Iris pigment epithelial cell (primary cell): ENCODE measurements at places on chromosomes 12 and 14.
A peak's percentile ranks its signal among the peaks of the same experiment; 100 is the strongest.

- no peak for DNase-seq
Observed at GRCh38 chr12:54523637-54524036, 25.8 kb upstream of the PDE1B start.

DNA sequence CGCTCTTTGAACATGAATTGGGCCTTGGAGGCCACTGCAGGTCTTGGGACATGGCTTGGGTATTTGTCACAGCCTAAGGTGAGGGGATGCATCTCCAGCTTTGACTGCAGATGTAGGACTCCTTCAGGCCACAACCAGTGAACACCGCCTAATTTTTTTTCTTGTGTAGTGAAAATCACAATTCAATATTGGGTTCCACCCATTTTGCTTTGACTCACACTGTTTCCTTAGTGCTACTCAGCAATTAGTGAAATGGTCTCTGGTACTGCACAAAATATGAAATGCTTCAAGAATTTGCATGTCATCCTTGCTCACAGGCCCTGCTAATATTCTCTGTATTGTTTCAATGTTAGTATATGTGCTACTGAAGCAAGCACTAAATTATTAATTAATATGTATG lies 12.5 kb downstream of the TMEM253 start:
- DNase-seq, result no peak

GRCh38 chr14:61954306-61954705 lies 192.1 kb downstream of the SNAPC1 start:
- DNase-seq, result no peak

DNA sequence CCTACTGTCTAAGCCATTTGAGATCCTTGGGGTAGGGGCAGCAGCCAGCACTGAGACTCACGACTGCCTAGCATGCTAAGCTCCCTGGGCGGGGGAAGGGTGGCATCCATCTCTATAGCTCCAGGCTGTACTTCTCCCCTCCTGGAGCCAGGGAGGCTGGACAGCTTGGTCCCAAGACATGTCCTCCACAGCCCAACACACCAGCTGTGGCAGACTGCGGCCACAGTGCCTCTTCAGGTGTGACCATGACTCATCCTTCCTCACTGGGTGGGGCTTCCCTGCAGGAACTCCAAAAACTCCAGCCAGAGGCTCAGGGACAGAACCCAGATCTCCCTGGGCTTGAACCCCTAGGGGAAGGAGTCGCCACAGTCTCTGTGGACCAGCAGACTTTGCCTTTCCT lies 193.9 kb downstream of the GPHN start:
- no peak for DNase-seq

DNA sequence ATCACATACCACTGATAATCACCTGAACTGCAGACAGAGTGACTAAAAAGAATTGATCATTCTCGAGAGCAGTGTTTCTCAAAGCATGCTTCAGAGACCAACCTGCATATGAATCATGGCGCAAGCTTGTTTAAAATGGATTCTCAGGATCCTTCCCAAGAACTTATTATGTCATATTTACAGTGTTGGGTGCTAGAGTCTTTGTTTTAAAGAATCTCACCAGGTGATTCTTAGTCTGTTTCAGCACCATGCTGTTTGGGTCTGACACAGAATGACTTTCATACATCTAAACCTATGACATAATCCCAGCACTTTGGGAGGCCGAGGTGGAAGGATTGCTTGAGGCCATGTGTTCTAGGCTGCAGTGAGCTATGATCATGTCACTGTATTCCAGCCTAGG lies 31.3 kb upstream of the SSPN start:
- DNase-seq, result no peak

DNA sequence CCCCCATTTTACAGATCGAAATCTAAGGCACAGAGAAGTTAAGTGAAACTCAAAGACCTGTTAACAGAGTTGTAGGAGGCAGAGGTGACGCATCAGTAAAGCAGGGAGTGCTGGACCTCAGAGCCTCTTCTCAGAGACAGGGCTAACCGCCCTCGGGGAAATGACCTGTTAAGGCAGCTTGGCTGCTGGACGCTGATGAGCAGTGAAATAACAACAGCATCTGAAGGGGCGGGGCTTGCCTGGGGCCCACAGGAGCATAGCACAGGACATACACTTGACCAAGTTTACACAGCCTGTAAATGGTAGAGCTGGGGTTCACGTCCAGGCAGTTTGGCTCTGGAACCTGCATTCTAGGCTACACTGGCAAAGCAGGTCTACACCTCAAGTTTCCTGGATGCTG lies 39.3 kb downstream of the LRTM2 start:
- peak; percentile 62 for DNase-seq

- DNase-seq, result peak; percentile 71
Observed at GRCh38 chr12:13208533-13209435, 12.3 kb downstream of the EMP1 start.

GRCh38 chr12:60201891-60202290 lies 606.1 kb downstream of the SLC16A7 start:
- DNase-seq, result peak; percentile 77

- DNase-seq, result peak; percentile 17
Observed at GRCh38 chr12:4270831-4271716, 2.5 kb upstream of the CCND2 start.

DNA sequence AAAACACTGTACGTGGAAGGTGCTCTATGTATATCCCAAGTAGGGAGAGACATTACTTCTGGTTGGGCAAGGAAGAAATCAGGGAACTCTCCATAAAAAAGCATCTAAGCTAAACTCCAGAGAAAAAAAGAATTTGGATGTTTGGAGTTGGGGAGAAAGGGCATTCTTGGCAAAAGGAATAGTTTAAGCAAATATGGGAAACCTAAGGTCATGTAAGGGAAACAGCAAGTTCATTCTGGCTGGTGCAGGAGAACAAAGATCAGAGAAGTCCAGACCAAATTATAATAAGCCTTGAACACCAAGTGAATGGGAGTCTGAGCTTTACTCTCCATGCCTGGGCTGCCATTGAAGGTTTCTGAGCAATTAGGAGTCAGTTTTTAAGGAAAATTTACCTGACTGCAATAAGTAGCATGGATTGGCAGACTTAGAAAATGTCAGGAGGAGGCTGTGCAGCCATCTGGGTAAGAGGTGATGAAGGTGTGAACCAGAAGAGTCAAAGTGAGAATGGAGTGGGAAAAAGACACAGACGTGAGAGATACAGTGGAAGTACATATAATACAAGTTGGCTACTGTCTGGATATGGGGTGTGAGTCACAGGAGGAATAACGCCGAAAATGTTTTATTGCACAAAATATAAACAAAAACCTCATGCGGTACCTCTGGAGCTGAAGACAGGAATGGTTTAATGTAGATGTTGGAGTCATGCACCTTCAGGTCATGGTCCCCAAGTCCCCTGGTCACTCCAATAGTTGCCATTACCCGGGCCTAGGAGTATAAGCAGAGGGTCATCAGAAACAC lies 222.6 kb downstream of the MON2 start:
- DNase-seq, result peak; percentile 74

DNA sequence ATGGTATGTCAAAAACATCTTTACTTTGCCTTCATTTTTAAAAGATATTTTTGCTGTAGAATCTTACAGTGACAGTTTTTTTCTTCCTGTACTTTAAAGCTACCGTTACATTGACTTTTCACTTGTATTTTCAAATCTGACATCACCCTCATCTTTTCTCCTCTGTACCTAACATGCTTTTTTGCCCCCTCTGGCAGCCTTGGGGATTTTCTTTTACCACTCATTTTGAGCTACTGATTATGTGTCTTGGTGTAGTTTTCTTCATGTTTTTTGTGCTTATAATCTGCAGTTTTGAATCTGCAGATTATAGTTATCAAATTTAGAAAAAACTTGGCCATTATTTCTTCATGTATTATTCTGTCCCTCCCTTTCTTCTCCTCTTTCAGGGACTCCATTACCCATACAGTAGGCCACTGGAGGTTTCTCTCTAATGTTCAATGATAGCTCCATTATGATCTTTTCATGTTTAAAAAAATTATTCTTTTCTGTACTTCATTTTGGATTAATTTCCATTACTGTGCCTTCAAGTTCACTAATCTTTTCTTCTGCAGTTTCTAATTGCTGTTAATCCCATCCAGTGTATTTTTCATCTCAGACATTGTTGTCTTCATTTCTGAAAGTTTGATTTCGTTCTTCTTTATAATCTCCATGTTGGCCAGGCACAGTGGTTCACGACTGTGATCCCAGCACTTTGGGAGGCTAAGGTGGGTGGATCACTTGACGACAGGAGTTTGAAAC lies 70.0 kb downstream of the ACADS start:
- DNase-seq, result no peak

DNA sequence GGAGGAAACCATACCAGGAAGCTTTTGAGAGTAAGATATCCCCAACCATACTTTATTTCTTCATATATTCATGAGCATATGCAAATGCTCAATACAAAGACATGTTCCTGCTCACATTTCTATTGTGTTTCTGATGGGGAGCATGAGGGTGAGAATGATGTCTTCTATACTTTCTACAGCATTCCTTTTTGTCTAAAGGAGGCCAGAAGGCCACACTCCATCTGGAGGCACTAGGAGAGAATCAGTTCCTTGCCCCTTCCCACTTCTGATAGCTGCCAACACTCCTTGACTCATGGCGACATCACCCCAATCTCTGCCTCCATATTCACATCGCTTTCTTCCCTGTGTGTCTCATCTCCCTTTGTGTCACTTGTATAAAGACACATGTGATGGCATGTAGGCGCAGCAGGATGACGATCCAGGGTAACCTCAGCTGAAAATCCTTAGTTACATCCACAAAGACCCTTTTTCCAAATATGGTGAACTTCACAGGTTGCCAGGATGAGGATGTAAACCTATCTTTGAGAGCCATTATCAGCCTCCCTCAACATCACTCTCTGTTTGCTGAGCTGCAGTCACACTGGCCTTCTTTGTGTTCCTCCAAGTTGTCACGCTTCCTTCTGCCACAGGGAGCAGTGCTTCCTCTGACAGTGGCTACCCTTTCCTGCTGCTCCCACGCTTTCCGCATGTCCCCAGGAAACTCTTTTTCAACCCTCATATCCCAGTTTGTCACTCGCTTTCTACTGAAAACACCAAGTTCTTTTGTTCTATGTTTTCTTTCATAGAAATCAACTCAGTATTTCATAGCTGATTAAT lies 96.9 kb downstream of the STXBP6 start:
- no peak for DNase-seq

GRCh38 chr12:127178052-127178451 lies 1088.9 kb upstream of the TMEM132C start:
- DNase-seq, result no peak

DNA sequence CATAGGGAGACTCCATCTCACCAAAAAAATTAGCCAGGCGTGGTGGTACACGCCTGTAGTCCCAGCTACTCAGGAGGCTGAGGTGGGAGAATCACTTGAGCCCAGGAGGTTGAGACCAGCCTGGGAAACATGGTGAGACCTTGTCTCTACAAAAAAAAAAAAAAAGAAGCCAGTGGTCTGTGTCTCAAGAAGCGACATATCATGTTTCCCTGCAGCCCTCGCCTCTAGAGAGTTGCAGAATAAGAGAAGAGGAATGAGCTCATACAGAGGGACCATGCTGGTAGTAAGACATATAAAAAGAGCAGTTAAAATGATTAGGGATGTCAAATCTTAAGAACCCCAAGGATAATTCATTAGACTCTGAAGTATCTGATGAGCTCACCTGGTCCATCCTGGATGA lies 39.4 kb upstream of the BICDL1 start:
- DNase-seq, result no peak

DNA sequence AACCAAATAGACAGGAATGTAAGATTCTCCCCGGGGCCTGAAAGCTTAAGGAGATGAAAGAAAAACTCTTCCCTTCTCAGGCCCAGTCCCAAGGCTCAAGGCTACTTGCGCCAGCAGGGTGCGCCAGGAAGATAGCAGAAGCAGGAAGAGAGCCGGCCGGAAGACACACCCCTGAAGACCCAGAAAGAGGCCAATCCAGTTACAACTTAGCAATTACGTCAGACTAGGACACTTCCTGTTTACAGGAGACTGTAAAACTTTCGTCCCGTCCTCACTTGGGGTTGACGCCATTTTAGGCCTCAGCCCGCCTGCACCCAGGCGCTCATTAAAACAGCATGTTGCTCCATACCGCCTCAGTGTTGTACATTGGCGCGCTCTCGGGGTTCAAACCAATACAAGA lies 9.4 kb downstream of the COX16 start:
- DNase-seq, result no peak

GRCh38 chr12:120199595-120200306 lies 1.2 kb downstream of the RPLP0 start:
- peak; percentile 96 for DNase-seq

DNA sequence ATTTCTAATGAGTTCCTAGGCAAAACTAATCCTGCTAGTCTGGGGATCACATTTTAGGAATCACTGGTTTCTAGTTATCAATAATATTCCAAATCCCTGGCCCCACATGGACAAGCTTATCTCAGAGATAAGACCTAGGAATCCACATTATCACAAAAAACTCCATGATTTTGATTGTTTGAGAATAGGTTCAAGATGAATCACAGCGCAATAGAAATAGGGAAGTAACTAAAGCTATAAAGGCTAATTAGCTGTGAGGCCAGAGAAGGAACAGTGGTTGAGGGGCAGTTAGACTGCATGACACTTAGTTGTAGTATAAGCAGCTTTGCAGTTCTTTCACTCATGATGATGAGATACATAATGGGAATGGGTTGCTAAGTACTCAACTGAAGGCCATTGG lies 13.1 kb upstream of the ATP5F1B start:
- DNase-seq, result no peak

DNA sequence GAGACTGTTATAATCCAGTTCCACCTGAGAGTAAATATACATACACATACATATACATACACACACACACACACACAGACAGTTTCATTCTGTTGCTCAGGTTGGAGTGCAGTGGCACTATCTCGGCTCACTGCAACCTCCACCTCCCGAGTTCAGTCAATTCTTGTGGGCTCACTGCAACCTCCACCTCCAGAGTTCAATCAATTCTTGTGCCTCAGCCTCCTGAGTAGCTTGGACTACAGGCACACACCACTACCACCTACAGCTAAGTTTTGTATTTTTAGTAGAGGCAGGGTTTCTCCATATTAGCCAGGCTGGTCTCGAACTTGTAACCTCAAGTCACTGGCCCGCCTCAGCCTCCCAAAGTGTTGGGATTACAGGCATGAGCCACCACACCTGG lies 8.9 kb upstream of the PHLDA1 start:
- no peak for DNase-seq

- DNase-seq, result no peak
Observed at GRCh38 chr14:101839236-101839635, 77.7 kb downstream of the PPP2R5C start.

DNA sequence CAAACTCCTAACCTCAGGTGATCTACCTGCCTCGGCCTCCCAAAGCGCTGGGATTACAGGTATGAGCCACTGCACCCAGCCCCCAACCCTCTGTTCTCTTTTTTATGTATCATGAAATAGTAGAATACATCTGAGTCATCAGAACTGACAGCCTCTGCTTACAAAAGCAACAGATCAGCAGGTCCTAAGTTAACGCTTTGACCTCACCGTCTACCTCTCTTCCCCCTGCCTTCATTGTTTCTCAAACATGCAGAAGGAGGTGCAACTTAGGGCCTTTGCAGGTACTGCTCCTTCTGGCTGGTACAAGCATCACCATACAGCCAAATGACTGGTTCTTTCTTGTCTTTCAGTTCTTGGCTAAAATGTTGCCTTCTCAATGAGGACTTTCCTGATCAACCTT lies 249.2 kb downstream of the PAWR start:
- DNase-seq, result peak; percentile 53

- no peak for DNase-seq
Observed at GRCh38 chr12:115722181-115722580, 555.3 kb downstream of the MED13L start.
